Anterior cingulate cortex (tissue), 58 donors: ENCODE measurements at places on chromosomes 1 and 21.

- DNase-seq = no peak
Observed at GRCh38 chr1:72322910-72323309, 40.6 kb upstream of the NEGR1 start.

- DNase-seq = no peak
Observed at GRCh38 chr21:44374601-44375280, 21.3 kb downstream of the TRPM2 start.

GRCh38 chr21:41068967-41069642, 98.9 kb upstream of the BACE2 start:
- DNase-seq = peak; percentile 65

GRCh38 chr1:200694738-200695137, 25.0 kb upstream of the DDX59 start:
- no peak for DNase-seq

GRCh38 chr1:2231532-2232254, 3.6 kb downstream of the SKI start:
- peak; percentile 52 for DNase-seq

DNA sequence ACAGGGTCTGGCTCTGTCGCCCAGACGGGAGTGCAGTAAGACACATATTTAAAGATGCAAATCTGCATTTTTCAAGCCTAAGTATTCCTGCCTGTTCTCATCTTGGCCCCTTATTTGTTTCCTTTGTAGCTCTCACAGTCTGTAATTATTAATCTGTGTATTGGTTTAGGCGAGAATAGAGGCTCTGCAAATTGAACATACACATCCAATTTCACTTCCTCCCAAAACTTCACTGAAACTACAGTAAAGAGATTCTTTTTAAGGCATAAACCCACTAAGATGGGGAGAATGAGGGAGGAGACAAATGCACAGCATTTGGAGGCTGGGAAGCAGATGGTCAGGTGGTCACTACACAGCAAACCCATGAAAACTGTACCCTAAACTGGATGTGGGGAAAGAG, 21.0 kb downstream of the HMGN2 start:
- DNase-seq = no peak

- no peak for DNase-seq
Observed at GRCh38 chr1:8025061-8025670, 943 bp downstream of the ERRFI1 start.

DNA sequence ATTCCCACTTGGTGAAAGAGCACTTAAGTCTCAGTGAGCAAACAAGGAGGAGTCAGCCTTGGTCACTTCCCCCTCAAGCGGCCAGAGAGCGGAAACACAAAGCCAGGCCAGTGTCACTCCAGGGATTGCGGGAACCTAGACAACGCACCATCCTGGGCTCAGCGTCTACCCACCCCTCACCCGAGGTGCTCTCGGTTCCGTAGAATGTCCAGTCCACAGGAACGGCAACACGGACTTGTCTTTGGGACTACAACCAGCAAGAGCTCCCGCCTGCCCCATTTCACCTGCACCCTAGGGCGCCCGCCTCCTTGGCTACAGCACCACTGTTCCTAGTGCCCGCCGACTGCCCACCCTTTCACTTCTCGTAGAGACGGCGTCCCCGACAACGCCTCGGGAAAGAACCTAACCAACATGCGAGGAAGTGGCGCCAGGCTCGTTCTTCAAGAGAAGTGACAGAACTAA, 509 bp downstream of the GDAP2 start:
- DNase-seq = peak; percentile 51

DNA sequence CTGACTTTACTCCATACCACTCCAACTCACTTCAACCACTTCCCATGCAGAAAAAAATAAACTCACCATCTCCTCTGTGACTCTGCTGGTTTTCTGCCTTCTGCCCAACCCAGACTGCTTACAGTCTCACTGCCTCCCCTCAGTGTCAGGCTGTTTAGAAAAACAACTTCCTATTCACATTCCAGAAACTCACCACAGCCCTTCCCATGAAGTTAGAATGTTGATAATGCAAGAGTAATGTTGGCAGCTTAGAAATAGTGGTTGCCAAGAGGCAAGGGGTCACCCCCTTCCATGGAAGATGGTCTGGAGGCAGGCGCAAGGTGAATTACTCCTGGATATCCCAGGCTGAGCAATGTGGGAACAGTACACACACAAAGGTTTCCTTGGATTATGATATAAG, at the start of gene SELP:
Gene SELP, minus strand, starts transcription at position 119 of the 400 bp plus-strand sequence. Its CDS starts 50 bp downstream, at position 69.
- no peak for DNase-seq

DNA sequence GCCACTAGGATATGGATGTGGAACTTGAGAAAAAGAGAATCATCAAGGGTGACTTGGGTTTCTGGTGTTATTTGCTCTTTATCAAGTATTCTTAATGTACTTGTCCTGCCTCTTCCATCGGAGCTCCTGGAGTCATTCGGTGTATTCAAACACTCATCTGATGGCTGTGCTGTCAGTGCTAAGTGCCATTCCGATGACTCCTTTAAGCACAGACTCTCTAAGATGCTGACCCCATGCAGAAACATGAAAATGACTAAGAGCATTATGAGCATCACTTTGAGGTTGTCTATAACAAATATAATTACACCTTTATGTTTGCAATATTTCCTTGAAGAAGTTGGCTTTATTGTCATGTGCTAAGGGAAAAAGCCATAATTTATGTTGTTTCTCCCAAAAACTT, 11.3 kb upstream of the RPL5 start:
- no peak for DNase-seq

DNA sequence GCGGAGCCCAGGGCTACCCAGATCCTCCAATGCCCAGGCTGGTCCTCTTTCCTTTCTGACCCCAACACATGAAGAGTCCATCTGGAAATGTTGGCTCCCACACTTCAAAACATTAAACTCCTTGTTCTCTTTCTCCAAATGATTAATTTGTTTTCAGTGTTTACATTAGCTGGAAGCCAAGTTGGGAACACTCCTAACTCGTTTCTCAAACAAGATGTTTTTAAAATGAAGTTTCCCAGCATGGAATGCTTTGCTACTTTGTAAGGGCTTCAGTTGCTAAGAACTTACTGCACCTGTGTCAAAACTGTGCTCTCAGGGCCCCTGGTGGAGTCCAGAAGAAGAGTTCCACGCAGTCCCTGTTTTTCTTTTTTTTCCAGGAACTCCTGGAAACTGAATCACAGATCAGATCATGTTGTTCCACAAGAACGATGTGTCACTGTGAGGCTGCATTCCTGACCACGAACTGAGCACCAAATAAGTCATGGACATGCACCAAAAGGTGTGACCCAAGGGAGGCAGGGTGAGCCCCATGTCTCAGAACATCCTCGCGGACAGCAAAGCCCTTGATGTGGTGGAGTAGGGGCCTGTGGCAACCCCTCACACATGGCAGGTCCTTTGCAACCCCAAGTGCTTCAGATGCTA, 257.3 kb downstream of the KCNJ6 start:
- no peak for DNase-seq

- no peak for DNase-seq
Observed at GRCh38 chr1:57376041-57376440, 47.8 kb downstream of the DAB1 start.

- no peak for DNase-seq
Observed at GRCh38 chr1:170593173-170594011, 61.4 kb downstream of the GORAB start.

DNA sequence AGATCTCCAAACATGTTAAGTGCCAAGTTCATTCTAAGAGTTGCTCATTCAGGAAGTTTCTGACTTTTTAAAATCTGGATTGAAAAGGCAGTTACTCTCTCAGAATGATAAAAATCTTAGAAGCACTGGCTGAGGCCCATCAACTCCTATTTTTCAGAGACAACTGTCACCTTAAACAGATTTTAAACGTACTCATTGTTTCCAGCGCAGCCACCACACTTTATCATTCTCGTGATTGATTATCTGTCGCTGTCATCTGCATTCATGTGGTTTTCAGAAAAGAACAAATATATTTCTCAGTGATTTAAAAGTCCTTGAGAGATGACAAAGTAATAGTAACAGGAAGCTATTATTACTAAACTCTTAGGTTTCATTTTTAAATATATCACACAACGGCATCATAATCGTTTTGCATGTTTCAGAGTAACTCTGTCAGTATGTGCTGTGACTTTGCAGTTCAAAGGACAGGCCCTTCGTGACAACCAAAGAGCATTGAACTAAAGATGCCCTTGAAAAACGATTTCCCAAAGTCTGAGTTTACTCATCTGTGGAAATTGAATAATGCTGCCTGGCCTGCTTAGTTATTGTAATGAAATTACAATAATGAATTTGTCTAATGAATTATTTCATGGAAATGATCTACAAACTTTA, 14.9 kb upstream of the KCNK1 start:
- no peak for DNase-seq

GRCh38 chr1:96596226-96596922, 125.2 kb upstream of the PTBP2 start:
- DNase-seq = no peak

- DNase-seq = peak; percentile 47
Observed at GRCh38 chr1:182786223-182786994, 3.2 kb upstream of the NPL start.

GRCh38 chr1:9239622-9240401, 5.2 kb downstream of the H6PD start:
- DNase-seq = no peak

DNA sequence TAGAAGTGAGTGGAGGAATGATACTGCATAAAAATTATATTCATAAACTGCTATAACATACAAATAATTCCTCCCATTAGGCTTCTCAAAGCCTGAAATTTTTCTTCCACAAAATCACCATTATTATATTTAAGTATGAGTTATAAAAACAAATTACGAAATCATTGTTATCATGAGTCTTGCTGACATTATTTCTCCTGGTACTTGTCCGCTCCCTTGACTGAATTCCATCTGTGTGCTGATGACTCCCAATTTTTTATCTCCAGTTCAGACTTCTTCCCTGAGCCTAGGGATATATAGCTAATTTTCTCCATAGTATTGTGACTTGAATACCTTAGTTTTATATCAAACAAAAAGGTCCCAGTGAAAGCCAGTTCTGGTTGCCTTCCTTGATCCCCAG, 268.2 kb downstream of the HMCN1 start:
- no peak for DNase-seq

DNA sequence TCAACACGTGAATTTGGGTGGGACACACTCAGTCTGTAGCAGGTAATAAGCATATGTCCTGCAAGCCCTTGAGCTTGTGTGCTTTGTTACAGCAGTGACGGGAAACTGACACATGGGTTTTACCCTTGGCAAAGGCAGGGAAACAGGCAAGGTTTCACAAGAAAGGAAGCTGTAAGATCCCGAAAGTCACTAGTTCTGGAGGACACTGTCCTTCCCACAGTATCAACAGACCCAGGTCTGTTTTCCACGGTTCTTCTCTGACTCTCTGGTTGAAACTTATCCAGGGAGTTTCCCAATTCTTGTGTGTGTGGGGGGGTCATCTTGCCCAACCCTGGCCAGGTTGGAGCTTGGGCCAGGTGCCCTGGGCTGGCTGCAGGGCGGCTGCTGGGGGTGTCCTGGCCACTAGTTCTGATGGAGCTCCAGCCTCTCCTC, 29.3 kb upstream of the ZBTB21 start:
- DNase-seq = no peak

GRCh38 chr1:206075786-206076755, 23.1 kb downstream of the RHEX start:
- DNase-seq = no peak

GRCh38 chr1:247494767-247495166, 36.9 kb upstream of the OR2B11 start:
- no peak for DNase-seq

DNA sequence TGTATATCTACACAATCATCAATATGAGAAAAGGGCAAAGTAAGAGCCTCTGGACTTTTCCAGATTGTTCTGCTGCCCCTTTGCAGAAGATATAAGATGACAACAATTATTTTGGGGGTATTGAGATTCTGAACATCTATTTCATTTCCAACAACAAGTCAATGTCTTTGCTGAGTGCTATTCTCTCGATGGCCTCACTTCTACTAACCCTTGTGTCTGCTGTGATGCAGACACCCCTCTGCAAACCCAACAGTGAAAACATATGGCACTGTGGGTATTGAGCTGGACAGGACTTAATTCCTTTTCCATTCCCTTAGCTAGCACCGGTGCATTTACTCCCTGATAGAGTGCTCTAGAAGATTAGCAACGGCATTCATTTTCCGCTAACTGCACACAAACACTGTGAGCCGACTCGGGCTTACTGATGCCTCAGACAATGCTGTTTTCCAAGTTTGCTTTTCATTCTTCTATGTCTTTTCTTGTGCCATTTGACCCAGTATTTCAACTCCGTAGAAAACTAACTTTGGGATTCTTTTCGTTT, 33.4 kb upstream of the SMYD2 start:
- no peak for DNase-seq

GRCh38 chr21:34027721-34028461, 45.5 kb upstream of the MRPS6 start:
- DNase-seq = no peak

DNA sequence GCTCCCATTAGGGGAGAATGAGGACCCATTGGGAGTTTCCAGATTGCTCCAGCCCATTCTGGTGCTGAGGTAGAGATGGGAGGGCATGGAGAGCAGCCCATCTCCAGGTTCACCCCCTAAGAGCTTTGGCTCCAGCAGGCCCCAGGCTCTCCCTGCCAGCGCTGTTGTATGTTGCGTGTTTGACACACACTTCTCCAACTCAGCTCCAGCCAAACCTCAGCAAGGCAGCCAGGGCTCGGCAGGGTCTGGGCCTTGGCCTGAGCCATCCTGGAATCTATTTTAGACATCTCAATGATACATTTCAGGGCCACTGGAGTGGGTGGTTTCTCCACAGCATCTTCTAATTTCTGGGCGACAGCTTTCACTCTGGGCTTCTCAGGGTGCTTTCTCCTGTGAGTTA, 117.0 kb downstream of the NAV1 start:
- DNase-seq = no peak

DNA sequence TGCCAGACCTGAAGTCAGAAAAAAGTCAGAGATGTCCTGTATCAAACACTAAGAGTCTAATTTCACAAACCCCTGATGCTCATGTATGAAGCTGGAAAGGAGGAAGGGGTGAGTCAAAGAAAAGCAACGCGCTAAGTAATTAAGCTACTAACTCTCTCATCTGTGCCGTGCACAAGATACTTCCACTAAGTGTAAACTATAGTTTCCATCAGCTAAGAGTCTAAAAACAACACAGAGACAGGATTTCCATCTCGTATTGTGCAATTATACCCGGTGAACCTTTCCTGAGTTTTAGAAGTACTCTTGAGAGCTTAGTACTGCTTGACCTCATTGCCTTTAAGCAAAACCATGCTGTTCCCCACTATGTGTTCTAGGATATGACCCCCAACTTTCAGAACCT, 19.0 kb downstream of the DNALI1 start:
- DNase-seq = no peak

- DNase-seq = no peak
Observed at GRCh38 chr21:39175154-39175553, 8.1 kb downstream of the PSMG1 start.
